Trophoblast cell (in vitro differentiated cells and primary cell): ENCODE measurements at places on chromosomes 2 and 18.

GRCh38 chr2:24824966-24825882 is 32.0 kb downstream of the CENPO start:
- H3K27me3 ChIP-seq = no peaks in the 10 kb centered on the region
- no peak for DNase-seq
- no peak overlapping the region for H3K4me3 ChIP-seq
- H3K27ac ChIP-seq = no peak overlapping the region
- no peaks in the 10 kb centered on the region for H3K4me1 ChIP-seq

DNA sequence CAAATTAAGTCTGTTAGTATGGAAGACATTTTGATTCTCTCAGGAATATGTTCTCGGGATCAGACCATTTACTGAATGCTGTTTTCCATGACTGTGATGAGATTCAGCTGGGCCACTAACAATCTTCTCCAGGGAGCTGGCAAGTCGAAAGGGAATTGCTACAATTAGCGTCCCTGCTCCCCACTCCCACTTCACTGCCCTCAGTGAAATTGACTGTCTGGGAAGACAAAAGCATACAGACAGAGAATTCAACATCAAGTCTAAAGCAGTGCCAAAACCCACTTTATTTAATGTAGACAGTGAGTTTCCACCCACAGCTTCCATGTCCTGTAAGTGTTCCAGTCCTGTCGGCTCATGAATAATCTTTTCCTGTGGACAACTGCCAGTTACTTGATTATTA is 34.0 kb upstream of the COL3A1 start:
- no peaks in the 10 kb centered on the region for H3K4me1 ChIP-seq
- H3K27me3 ChIP-seq = no peaks in the 10 kb centered on the region
- DNase-seq = no peak
- H3K27ac ChIP-seq = no peak overlapping the region
- H3K4me3 ChIP-seq = no peak overlapping the region

DNA sequence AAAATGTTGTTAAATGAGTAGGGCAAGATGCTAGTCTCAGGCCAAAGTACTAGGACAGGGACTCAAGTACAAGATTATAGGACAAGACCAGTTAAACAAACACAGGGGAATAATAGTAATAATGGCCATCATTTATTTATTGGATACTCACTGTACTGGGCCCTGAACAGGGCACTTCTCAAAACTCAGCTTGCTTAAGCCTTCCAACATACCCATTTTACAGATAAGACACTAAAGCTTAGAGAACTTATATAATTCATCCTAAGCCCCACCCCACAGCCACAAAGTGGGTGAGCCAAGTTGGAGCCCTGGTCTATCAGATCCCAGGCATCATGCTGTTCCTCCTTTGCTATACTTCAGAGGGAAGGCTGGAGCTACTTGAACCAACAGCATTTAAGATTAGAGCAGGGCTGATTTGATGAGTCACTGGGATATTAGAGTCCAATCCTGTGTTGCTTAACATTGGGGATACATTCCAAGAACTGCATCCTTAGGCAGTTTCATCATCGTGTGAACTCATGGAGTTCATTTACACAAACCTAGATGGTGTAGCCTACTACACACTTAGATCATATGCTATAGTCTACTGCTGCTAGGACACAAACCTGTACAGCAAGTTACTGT is 153.6 kb downstream of the MTCL1 start:
- no peaks in the 10 kb centered on the region for H3K27me3 ChIP-seq
- no peak overlapping the region for H3K4me3 ChIP-seq
- H3K27ac ChIP-seq = no peak overlapping the region
- no peaks in the 10 kb centered on the region for H3K36me3 ChIP-seq
- DNase-seq = peak; percentile 48

- H3K27ac ChIP-seq = no peak overlapping the region
- no peaks in the 10 kb centered on the region for H3K27me3 ChIP-seq
- DNase-seq = no peak
These were observed 26.5 kb upstream of the PXDN start for GRCh38 chr2:1770566-1771380.

DNA sequence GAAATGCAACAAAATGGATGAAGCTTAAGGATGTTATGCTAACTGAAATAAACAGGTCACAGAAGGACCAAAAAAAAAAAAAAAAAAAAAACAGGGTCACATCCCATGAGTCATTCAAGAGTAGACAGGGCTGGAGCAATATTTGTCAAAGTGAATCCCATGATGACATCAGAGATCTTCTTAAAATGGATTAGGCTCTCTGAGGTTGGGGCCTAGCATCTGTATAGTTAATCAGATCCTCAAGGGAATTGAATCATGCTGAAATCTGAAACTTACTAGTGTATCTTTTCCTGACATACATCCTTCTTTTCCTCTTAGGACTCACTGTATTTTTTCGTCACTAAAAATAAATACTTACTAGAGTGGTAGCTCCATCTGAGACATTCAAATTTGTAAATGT is 380.6 kb upstream of the NXPH2 start:
- H3K27me3 ChIP-seq = no peaks in the 10 kb centered on the region
- H3K36me3 ChIP-seq = no peaks in the 10 kb centered on the region
- H3K27ac ChIP-seq = no peak overlapping the region
- H3K4me1 ChIP-seq = no peaks in the 10 kb centered on the region
- DNase-seq = no peak
- no peak overlapping the region for H3K4me3 ChIP-seq
